Mesangial cell (primary cell): ENCODE measurements at places on chromosomes 4 and X. TPM values are rescaled to one million over a fixed set of nuclear protein-coding genes. Genes with fewer than 3 reads are reported as not detected.

The CFI gene
- total RNA-seq = 3.9 and 69.6 TPM in 2 replicates

The IKBKG gene
- total RNA-seq = 15.5 and 17.6 TPM in 2 replicates

The MAP3K15 gene
- total RNA-seq = 0.16 and 0.25 TPM in 2 replicates

The MTNR1A gene
- 0.16 TPM in 1 of 2 replicates, not detected in the other for total RNA-seq

The IL2RG gene
- not detected in 2 replicates for total RNA-seq

The PROM1 gene
- total RNA-seq = 13.9 and 14.6 TPM in 2 replicates

The SNX12 gene
- 49.0 and 50.8 TPM in 2 replicates for total RNA-seq

The TEX11 gene
- not detected in 2 replicates for total RNA-seq

The AFF2 gene
- 0.16 and 0.38 TPM in 2 replicates for total RNA-seq

The XAGE1A gene
- not detected in 2 replicates for total RNA-seq

The CPE gene
- total RNA-seq = 17.8 and 29.4 TPM in 2 replicates

The BEND2 gene
- total RNA-seq = not detected in 2 replicates

The DGAT2L6 gene
- total RNA-seq = not detected in 2 replicates

The BEX5 gene
- 0.16 and 0.51 TPM in 2 replicates for total RNA-seq

The TLR6 gene
- total RNA-seq = 0.25 and 0.49 TPM in 2 replicates

The SORCS2 gene
- 0.65 and 1.3 TPM in 2 replicates for total RNA-seq

The CPXCR1 gene
- not detected in 2 replicates for total RNA-seq
